NCI-H226 (cell line): ENCODE measurements at places on chromosomes 5 and 9.

DNA sequence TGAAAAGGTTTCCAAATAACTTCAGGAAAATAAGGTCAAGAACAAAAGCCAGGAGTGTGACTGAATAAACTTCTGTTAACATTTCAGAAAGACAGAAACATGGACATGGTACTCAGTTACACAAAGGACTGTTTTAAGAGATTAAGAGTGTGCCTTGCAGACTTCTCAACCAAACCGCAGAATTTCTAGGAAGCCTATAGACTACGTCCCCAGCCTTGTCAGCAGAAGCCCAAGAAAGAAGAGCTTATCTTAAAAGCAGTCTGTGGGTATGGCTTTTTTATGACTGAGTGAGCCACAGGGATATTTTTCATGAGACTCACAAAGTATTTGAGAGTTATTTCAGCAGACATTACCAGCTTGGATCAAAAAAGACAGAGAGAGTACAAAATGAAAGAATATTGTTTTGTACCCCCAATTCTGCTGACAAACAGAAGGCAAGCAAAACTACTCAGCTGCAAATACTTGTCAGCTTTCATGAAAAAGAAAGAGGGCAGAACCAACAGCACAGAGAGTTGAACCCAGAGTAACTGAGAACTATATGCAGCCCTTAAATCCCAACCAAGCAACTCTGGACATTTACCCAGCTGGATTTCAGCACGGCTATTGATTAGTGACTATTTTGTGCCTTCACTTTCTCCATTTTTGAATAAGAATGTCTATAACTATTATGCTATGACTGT is 711.0 kb upstream of the CTNND2 start:
- DNase-seq, result no peak

GRCh38 chr5:16525651-16526050 is 60.1 kb upstream of the ZNF622 start:
- DNase-seq, result no peak

DNA sequence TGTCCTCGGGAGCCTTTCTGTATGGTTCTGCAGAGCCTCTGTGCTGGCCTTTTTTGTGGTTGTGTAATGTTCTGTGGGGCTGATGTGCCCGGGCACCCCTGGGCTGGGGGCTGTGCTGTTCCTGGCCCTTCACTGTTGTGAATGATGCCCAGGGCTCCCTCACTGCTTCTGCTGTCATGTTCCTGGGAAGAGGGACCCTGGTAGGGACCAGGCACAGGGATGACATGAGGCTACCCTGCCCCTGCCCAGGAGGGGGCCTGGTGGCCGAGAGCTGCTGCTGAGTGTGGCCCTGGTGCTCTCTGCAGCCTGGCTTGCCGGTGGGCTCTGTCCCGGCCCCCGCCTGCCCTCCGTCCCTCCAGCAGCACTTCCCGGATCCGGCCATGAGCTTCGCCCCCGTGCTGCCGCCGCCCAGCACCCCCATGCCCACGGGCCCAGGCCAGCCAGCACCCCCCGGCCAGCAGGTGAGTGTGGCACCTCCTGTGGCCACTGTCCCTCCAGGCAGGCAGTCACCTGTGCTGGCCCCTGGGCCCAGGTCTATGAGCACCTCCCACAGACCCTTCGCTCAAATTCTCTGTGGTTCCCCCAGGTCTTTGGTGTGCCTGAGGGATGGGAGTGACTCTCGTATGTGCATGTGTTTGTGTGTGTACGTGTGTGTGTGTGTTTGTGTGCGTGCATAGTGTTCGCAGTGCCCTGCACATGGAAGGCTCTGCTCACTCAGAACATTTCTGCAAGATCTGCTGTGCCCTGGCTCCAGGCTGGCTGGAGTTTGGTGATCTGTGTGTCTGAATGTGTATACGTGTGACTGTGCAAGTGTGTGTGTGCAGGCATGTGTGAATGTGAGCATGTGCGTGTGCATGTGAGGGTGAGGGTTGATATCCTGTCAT is 72.3 kb downstream of the WNK2 start:
- DNase-seq, result no peak

DNA sequence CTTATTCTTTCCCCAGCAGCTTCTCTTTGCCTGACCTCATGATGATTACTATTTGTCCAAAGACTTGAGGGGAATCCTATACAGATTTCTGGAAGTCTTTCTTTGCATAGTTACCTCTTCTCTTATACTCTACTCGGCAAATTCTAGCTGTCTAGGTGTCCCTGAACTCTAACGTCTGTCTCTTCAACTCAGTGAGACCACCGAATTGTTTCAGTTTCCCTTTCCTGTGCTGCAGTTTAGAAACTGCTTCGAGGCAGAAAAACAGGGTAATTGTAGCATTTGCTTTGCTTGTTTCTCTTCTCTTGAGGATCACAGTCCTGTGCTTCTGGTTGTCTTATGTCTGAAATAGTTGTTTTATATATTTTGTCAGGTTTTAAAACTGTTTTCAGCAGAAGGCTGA is 14.8 kb downstream of the LVRN start:
- no peak for DNase-seq

DNA sequence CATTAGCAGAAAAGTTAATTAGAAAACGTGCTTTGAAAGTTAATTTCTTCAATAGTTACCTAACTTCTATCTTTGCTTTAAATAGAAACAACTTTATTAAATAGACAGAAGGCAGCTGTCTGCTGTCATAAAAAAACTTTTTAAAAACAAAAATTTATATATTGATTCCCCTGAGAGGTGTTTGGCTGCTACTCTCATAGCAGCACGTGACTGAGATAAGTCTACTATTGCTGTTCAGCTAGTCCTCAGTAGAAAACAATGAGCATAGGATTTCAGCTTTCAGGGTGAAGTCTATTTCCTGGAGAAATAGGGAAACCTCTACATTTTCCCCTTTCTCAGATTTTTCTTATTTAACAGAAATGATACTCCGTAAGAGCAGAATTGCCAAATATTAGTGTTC is 135.0 kb upstream of the FBN2 start:
- no peak for DNase-seq

GRCh38 chr9:91951944-91952520 is 2.0 kb upstream of the ROR2 start:
- DNase-seq, result no peak

DNA sequence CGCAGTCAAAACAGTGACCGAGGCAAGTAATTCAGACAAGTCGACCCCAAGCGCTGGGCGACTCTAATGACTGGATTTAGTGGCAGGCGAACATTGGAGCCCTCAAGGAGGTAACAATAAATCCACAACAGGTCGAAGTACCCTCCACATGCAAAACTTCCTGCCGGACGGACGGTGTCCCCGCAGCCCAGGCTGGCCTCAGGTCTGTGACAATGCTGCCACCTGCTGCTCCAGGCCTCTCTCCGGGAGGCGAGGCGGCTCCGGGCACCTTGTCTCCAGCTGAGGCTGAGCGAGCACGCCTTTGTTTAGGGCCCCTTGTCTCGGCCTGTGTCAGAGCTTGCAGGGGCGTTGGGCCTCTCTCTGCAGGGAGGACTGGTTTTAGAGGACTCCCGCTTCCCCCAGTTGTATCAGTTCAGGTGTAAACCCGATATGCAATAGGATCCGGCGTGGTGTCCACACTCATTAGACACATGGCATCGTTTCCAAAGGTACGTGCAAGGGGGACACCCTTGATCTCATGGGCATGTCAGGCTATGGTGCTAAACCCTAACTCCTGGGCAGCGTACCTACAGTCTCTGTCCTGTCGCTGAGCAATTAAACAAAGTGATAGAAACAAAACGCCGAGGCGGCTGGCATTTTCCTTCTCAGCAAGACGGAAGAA is 628.0 kb upstream of the ADAMTS16 start:
- no peak for DNase-seq

DNA sequence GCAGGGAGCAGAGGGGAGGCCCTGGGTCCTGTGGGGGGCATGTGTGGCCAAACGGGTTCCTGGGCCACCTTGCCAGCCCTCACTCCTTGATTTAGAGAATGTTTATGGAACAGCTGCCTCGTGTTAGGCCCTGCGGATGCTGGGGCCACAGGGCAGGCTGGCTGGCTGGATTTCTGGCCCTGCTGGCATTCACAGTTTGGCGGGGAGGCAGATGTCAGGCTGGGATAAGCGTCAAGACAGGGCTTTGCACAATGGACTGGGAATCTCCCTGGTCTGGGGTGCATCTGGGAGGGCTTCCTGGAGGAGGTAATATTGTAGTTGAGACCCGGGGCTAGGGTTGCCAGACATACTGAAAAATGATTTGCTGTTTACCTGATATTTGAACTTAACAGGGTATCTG is 13.8 kb downstream of the NCS1 start:
- no peak for DNase-seq

GRCh38 chr5:124957063-124957462 is 210.6 kb upstream of the ZNF608 start:
- DNase-seq, result no peak

GRCh38 chr9:31323726-31324444 is 1060.6 kb upstream of the ACO1 start:
- no peak for DNase-seq

DNA sequence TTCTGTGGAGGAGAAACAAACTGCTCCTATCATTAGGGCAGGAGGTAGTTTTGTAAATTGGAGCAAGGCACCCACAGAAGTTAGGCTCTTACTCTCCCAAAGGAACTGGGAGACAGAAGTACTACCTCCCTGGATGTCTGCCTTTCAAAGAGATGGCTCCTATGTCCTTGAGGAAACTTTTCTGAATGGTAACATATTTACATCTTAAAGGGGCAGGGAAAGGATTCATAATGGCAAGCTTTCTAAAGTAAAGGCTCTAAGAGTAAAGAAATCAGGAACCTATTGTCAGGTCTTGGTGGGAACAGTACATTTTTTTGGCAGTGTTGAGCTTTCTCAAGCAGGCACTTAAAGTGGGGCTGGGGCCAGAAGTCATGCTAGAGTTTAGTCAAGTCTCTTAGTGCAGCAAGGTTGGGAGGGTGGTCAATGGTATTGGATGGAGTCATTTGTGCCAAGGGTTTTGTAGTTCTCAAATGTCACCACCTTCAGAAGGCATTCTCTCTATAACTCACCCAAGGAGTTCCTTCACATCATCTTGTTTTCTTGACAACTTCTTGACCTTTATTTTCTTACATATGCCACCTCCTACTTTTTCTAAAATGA is 26.3 kb upstream of the NDFIP1 start:
- no peak for DNase-seq

DNA sequence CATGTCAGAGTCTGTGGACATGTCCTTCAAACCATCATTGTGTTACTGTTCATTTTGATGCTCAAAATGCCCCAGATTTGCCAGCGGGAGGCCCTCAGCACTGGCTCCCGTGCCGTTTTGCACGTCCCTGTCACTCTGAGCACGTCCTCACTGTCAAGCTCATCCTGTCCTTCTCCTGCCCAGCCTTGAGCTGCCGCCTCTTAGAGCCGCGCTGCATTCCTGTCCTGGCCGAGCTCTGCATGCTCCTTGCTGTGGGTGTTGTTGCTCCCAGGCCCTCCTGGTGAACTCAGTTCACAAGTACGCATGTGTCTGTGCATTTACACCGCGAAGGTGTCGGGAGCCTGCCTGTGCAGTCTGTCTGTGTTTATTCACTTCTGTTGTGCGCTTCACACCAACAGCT is 62.2 kb downstream of the WNK2 start:
- DNase-seq, result no peak

DNA sequence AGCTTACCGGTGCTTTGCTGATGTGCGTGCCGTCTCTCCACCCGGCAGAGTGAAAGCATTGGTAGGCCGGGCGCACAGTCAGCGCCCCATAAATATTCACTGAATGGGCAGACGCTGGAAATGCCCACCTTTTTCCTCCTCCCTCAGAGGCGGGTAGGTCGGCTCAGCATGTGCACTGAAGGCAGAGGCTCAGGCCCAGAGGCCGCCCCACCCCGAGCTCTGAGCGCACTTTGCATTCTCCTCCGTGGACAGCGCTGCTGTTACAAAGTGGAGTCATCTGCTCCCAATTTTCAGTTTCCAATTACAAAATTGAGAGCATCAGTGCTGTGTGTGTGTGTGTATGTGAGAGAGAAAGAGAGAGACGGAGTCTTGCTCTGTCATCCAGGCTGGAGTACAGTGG is 10.6 kb downstream of the UCK1 start:
- no peak for DNase-seq

- DNase-seq, result no peak
Observed at GRCh38 chr9:126612326-126612812, 1.4 kb upstream of the LMX1B start.

DNA sequence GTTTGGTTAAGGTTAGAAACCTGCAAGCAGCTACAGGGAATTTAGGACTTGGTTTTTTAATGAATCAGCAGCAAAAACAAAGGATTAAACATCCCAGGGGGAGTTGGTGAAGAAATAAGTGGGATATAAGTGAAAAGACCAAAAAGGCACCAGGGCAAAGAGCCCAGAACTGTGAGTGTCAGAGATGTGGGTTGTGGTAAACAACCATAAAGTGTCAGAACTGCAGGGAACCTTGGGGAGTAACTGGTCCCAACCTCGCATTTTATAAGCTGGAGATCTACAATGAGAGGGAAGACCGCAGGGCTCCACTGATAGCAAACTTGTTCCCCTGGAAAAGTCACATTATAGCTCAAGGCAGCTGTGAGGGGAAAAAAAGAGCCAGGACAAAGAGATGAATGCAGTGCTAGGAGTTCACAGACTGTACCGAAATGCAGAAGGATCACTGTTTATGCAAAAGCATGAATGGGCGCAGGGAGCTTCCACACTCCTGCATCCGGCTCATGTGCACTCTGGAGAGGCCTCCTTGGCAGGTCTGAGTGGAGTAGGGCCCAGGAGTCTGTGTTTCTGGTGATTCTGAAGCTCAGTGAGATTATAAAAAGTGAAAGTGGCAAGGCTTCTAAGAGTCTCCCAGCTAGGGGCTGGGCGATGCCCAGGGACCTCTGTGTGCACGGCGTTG is 156.3 kb downstream of the GOLPH3 start:
- no peak for DNase-seq
